Breast epithelium (tissue), 4 donors: ENCODE measurements at places on chromosomes 12 and 14.

DNA sequence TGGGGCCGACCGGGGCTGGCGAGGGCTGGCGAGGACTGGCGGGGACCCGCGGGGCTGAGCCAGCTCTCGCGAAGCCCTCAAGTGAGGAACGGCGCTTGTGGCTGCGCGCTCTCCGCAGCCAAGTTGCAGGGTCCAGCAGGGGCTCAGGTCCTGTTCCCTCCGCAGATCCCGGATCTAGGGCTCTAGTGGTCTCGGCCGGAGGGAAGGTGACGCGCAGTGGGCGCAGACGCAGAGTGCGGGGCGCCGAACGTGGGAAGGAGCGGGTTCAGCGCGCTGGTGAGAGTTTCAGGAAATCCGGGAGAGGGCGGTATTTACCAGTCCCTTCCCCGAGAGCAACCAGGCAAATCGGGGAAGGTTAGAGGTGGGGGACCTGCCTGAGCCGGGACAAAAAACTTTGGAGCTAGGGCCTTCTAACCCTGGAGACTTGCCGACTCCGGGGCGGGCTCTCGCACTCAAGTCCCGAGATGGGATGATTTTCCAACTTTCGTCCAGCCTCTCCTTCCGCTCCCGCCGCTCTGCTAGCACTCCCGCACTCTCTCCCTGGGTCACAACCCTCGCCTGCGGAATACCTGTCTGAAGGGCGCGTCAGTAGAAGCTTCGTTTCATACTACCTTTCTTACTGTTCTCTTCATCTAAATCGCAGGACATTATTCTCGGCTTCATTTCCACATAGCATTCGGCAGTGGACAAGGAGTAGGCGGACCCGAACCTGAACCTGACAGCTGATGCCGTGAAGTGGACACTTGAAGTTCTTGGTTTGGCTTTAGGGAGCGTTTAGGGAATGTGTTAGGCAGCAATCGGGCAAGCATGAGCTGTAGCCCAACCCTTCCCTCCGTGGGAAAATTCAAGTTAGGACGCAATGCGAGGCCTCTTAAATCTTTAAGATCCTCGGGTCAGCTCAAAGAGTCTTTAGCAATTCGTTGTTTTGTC, 13.6 kb upstream of the PAX9 start:
- no peak for DNase-seq

- no peak for DNase-seq
These were observed 708 bp downstream of the FAR2 start for GRCh38 chr12:29149691-29150281.

GRCh38 chr12:113190761-113191160, 5.2 kb downstream of the RITA1 start:
- no peak for DNase-seq

- DNase-seq, result no peak
These were observed 749.0 kb downstream of the MED13L start for GRCh38 chr12:115528466-115528865.

GRCh38 chr12:25789541-25789944, 168.9 kb upstream of the RASSF8 start:
- no peak for DNase-seq

GRCh38 chr12:12893438-12893837, 2.1 kb downstream of the GPRC5A start:
- no peak for DNase-seq

- DNase-seq, result no peak
These were observed 257.2 kb upstream of the DIO2 start for GRCh38 chr14:80468331-80469122.

DNA sequence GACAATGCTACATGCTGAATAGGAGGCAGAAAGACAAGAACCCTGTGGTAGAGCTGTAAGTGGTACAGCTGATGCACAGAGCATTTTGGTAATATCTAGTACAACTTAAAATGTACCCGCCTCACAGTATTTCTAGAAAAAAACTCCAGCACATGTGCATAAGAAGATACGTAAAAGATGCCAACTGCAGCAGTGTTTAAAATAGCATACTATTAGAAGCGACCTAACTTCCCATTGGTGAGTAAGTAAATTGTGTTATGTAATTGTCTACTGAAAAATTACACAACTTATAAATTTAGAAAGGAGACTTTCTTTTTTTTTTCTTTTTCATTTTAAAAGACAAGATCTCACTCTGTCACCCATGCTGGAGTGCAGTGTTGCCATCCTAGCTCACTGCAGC, 114.3 kb upstream of the CAND1 start:
- no peak for DNase-seq

- DNase-seq, result no peak
These were observed 27.7 kb upstream of the ZFP36L1 start for GRCh38 chr14:68820536-68820935.

DNA sequence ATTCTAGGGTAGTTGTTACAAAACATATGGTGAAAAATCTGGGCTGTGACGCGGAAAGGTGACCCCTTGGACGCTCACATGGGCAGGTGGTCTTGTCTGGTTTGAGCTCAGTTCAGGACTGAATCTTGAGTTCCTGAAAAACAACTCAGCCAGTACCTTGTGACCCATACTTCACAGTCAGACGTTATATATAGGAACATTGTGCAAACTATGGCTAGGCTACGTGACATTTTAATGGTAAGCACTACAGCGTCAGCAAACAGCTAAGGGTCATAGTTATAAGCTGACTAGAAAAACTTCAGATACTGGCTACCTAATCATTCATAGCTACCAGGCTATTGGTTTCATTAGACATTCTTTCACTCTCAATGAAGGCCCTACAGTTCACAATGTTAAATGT, 14.8 kb upstream of the EDDM3A start:
- no peak for DNase-seq

DNA sequence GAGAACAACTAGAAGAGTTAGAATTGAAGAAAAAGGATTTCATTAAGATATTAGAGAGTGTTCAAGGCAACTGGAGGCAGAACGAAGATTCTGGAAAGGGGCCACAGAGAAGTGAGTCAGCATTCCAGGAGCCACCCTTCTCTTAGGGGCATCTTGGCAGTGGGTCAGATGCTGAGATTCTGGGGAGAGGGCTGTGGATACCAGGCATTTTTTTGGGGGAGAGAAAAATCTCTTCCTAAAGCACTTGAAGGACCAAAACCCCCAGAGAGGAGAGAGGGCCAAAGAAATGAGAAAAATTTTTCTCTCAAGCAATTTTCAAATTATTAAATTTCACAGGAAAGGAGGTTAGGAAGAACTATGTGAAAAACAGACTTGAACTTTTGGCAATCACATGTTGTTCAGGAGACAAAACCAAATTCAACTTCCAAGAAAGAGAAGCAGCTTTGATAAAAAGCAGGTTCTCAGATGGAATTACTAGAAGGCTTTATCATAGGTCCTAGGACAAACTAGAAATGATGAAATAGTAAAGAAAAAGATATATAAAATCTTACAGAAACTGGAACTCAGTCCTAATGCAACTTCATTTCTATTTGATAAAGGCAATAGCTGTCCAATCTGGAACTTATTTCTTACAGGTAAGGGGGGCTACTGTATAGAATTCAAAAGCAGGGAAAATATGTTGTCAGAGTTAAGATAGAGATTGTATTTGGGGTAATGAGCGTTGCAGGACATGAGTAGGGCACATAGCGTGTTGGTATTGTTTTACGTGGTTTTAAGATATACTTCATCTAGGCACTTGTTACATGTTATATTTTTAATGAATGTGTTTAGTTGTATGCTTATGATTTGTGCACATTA, 1.1 kb upstream of the CLEC2D start:
- no peak for DNase-seq
